Gastrocnemius medialis (tissue), 4 donors: ENCODE measurements at places on chromosomes 13 and 19.
A peak's percentile ranks its signal among the peaks of the same experiment; 100 is the strongest.

DNA sequence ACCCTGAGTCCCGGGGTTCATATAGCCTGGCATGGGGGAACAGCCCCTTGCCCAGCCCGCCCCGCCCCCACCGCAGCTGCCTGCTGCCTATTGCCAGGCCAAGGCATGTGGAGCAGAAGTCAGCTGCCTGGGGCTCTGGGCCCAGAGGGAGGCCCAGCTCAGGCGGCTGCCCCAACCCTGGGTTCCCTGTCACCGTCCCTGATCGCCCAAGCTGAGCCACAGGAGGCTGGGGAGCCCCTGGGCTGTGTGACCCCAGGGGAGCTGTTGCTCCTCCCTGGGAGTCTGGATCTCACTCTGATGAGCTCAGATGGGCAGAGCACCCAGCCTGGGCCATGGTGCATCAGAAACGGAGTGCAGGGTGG lies 1.4 kb downstream of the PLIN4 start:
- peak; percentile 85 for DNase-seq
- H3K27ac ChIP-seq, result peak overlapping the region; percentile 98
- no peaks in the 10 kb centered on the region for H3K27me3 ChIP-seq
- H3K4me1 ChIP-seq, result peaks cover 45% of the 10 kb centered on the region

DNA sequence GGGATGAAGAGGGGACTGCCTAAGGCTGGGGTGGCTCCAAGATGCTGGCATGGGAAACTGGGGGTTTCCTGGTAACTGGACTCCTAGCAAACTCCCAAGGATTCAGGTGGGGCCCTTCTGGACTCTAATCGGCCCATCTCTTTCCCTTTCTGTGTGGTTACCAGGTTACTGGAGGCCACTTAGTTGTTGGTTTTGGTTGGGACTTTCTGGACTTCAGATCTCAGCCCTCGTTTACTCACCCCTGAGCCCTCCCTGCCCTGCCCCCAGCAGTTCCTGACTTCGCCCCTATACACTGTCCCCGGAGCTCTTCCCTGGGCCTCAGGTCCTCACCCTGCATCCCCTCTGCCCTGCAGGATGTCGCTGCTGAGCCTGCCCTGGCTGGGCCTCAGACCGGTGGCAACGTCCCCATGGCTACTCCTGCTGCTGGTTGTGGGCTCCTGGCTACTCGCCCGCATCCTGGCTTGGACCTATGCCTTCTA lies 328 bp downstream of the CYP4F12 start:
- H3K4me3 ChIP-seq, result no peak overlapping the region
- H3K27me3 ChIP-seq, result no peaks in the 10 kb centered on the region
- H3K36me3 ChIP-seq, result no peaks in the 10 kb centered on the region
- no peak overlapping the region for H3K27ac ChIP-seq
- no peaks in the 10 kb centered on the region for H3K4me1 ChIP-seq
- no peak for DNase-seq

DNA sequence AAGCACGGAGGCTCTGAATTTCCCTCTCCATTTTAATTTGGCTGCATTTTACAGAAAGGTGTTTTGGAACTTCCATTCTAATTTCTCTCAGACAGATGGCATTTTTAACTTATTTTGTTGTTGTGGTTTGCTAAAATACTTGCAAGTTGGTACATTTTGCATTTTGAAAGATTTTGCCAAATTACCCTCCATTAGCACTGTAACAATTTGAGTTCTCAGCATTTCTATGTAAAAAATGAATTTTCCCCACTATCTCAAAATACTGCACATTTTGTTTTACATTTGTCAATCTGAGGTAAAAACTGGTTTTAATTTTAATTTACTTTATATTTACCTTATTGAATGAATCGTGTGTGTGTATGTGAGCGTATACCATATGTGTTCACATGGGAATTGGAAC lies 7.0 kb upstream of the HNRNPL start:
- no peaks in the 10 kb centered on the region for H3K36me3 ChIP-seq
- no peaks in the 10 kb centered on the region for H3K27me3 ChIP-seq
- no peak overlapping the region for H3K4me3 ChIP-seq

GRCh38 chr19:28615966-28616365 lies 597.0 kb downstream of the UQCRFS1 start:
- no peak overlapping the region for H3K27ac ChIP-seq
- no peaks in the 10 kb centered on the region for H3K4me1 ChIP-seq
- DNase-seq, result no peak
- no peak overlapping the region for H3K4me3 ChIP-seq

DNA sequence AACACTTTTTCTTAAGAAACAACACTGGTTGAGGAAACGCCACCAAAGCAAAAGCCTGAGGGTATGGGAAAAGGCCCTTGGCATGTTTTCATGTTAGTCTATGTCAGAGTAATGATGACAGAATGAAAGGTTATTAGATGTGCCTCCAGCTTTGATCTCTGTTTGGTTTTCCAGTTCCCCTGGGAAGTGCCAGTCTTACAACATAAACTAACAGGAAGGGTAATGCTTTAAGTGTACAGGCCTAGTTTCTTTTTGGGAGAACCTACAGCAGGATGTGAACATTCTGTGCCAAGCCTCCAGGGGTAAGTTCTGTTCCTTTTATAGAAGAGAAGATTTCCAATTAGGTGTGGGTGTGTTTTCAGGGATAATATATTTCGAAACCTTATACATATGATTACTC lies 121.7 kb downstream of the FNDC3A start:
- no peak for DNase-seq
- peaks cover 22% of the 10 kb centered on the region for H3K4me1 ChIP-seq
- H3K27ac ChIP-seq, result peak overlapping the region; percentile 58
- H3K27me3 ChIP-seq, result no peaks in the 10 kb centered on the region

DNA sequence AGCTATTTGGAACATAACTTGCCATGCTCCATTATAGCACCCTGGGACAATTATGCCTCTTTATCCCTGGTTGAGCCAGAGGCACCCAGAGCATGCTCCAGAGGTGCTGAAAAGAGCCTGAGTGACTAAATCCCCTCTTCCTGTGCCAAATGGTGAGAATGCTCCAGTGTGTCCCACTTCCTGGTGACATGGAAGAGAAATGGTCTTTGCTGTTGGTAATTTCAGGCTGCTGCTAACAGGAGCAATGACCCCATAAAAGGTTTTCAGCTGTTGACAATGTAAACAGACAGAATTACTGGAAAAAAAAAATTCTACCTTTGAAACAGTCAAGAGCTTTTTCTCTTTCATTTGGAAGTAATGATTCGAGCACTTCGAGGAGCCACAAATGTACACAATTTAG lies 341.8 kb downstream of the FGF9 start:
- no peak overlapping the region for H3K4me3 ChIP-seq
- no peak for DNase-seq
- no peaks in the 10 kb centered on the region for H3K27me3 ChIP-seq
- no peaks in the 10 kb centered on the region for H3K4me1 ChIP-seq

DNA sequence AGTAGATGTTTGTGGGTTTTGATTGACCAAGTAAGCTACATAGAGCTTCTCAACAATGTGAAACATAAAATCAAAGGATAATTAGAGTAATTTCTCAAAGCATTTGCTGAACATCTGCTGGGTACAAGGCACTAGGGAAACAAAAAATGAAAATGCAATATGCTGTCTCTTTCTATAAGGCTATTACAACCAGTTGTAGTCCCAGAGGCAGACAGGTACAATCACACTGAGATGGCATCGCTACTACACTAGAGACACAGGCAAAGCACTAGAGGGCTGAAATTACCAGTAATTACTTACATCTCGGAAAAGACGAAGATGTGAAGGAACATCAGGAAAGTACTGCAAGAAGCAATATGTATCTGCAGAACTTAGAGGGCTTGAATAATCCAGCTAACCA lies 133.3 kb downstream of the LHFPL6 start:
- H3K27me3 ChIP-seq, result no peaks in the 10 kb centered on the region
- H3K4me3 ChIP-seq, result no peak overlapping the region
- no peak for DNase-seq
- H3K27ac ChIP-seq, result no peak overlapping the region
- no peaks in the 10 kb centered on the region for H3K36me3 ChIP-seq

- H3K4me3 ChIP-seq, result no peak overlapping the region
- no peak for DNase-seq
- H3K27me3 ChIP-seq, result no peaks in the 10 kb centered on the region
- H3K36me3 ChIP-seq, result no peaks in the 10 kb centered on the region
- no peaks in the 10 kb centered on the region for H3K4me1 ChIP-seq
Measured at GRCh38 chr13:101283782-101284181, 132.5 kb downstream of the NALCN start.

GRCh38 chr19:47407417-47407774 lies 11.9 kb downstream of the MEIS3 start:
- H3K27ac ChIP-seq, result no peak overlapping the region
- DNase-seq, result no peak
- peaks cover 32% of the 10 kb centered on the region for H3K27me3 ChIP-seq

DNA sequence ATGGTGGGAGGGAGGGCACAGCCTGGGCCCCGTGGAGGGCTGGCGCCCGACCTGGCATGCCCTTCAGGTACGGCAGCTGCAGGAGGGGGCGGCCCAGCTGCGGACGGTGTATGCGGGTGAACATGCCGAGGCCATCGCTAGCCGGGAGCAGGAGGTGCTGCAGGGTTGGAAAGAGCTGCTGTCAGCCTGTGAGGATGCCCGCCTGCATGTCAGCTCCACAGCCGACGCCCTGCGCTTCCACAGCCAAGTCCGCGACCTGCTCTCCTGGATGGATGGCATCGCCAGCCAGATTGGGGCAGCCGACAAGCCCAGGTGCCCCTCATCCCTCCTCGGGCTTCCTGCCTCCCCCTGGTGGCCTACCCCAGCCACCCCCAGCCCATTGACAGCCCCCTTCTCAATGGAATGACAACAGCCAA lies 16.6 kb upstream of the SHKBP1 start:
- DNase-seq, result no peak
- no peak overlapping the region for H3K4me3 ChIP-seq
- no peak overlapping the region for H3K27ac ChIP-seq
- no peaks in the 10 kb centered on the region for H3K36me3 ChIP-seq
- H3K27me3 ChIP-seq, result peaks cover 10% of the 10 kb centered on the region
- H3K4me1 ChIP-seq, result no peaks in the 10 kb centered on the region

- DNase-seq, result no peak
- no peaks in the 10 kb centered on the region for H3K4me1 ChIP-seq
- no peak overlapping the region for H3K27ac ChIP-seq
Measured at GRCh38 chr13:57418067-57418677, 213.4 kb upstream of the PCDH17 start.

DNA sequence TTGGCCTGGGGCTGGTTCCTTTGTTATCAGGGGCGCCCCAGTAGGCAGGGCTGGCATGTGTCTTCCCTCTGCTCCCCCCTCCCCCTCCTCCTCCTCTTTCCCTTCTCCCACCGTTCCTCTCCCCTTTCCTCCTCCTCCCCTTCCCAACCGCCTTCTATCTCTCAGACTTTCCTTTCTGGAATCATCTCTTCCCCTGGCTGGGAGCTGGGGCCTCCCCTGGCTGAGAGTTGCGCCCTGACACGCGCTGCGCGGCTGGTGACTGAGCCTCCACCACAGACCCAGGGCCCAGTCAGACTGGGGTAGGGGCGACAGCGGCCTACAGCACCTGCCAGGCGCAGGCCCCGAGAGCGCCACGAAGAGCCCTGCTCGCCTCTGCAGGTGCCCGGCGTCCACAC lies 2.8 kb downstream of the PNMA8B start:
- H3K4me3 ChIP-seq, result peak overlapping the region; percentile 50
- peaks cover 30% of the 10 kb centered on the region for H3K27me3 ChIP-seq
- H3K4me1 ChIP-seq, result no peaks in the 10 kb centered on the region
- no peaks in the 10 kb centered on the region for H3K36me3 ChIP-seq

- H3K4me1 ChIP-seq, result peaks cover 7% of the 10 kb centered on the region
- DNase-seq, result no peak
- H3K27me3 ChIP-seq, result no peaks in the 10 kb centered on the region
- H3K4me3 ChIP-seq, result no peak overlapping the region
Measured at GRCh38 chr19:19077103-19077502, 13.3 kb downstream of the SLC25A42 start.

- H3K4me3 ChIP-seq, result no peak overlapping the region
- H3K36me3 ChIP-seq, result no peaks in the 10 kb centered on the region
- no peak overlapping the region for H3K27ac ChIP-seq
- DNase-seq, result no peak
Measured at GRCh38 chr19:17648097-17648660, 40.0 kb downstream of the UNC13A start.

- no peak for DNase-seq
- peaks cover 23% of the 10 kb centered on the region for H3K4me1 ChIP-seq
- no peaks in the 10 kb centered on the region for H3K36me3 ChIP-seq
- no peak overlapping the region for H3K27ac ChIP-seq
Measured at GRCh38 chr13:44312834-44313551, 60.6 kb upstream of the SERP2 start.

DNA sequence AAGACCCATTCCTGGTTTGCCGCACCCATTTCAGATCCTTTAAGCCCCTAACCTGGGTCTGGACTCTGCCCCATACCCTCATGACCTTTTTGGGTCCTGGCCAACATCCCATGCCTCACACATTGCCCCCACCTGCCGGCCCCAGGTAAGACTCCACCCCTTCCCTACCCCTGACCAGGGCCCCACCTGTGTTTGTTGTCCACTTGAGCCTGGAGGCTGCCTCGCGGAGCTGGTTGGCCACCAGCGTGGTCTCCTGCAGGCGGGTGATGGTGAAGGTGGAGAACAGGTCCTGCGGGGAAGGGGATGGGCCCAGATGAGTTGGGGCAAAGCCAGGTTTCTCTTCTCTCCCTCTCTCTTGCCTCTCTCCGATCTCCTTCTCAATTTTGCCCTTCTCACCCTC lies 19.5 kb downstream of the MAN2B1 start:
- H3K4me1 ChIP-seq, result peaks cover 9% of the 10 kb centered on the region
- no peak for DNase-seq
- H3K4me3 ChIP-seq, result no peak overlapping the region
- no peaks in the 10 kb centered on the region for H3K36me3 ChIP-seq
